ENCODE measurements at places on chromosomes 12 and 14. TPM values are rescaled to one million over a fixed set of nuclear protein-coding genes. Genes with fewer than 3 reads are reported as not detected.

GRCh38 chr14:34224221-34224620 lies 237.8 kb downstream of the SPTSSA start:
- DNase-seq: no peak

DNA sequence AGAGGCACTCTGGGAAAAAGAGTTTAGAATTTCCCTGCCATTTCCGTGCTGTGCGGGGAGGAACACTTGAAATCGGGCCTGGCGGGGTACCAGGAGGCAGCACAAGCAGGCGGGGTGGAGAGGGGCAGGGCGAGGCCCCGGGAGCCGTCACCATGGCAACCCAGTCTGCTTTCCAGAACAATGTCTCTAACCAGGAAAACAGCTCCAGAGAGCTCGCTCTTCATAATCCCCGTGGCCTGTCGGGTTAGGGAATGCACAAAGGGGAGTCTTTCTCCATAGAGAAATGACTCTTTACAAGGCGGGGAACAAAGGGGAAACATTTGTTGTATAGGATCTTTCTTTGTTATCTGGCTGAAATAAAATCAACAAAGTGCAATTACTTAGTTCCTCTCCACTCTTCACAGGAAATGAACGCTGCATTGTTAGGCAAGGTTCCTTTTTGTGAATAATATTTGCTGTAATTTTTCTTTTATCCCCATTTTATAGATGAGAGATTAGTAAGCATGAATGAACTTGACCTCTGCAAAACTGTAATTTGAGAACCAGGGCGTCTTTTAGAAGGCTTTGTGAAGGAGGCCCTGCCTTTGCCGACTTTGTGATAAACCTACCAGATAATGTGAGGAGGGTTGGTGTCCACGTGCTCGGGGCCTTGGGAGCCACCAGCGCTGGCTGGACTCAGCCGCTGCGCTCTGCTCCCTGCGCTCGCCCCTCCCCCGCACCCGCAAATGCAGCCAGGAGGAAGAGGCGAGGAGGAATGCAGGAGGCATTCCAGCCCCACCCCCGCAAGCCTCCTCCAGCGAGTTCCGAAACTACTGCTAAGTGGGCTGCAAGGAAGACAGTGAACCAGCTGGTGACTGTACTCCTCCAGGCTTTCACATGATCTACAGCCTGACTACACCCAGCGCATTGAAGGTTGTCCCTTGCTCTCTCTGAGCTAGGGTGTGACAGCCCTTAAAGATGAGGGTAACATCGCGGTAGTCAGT lies 105.2 kb upstream of the ATF7IP start:
- DNase-seq: peak; percentile 71

DNA sequence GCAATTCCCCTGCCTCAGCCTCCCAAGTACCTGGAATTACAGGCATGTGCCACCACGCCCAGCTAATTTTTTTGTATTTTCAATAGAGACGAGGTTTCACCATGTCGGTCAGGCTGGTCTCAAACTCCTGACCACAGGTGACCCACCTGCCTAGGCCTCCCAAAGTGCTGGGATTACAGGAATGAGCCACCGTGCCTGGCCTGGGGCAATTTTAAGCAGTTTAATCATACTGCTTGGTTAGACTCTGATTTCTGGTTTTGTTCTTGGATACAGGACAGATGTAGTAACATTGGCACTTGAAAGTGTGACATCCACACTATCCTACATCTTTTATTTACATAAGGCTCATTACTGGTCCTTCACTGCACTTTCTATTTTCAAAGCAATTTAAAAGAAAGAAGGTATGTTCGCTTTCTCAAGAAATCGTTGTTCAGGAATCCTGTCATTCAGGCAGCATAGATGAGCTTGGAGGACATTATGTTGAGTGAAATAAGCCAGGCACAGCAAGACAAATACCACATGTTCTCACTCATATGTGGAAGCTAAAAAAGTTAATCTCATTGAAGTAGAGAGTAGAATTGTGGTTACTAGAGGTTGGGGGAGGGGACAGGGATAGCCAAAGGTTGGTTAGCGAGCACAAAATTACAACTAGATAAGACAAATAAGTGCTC lies 4.0 kb upstream of the NUAK1 start:
- DNase-seq: no peak

DNA sequence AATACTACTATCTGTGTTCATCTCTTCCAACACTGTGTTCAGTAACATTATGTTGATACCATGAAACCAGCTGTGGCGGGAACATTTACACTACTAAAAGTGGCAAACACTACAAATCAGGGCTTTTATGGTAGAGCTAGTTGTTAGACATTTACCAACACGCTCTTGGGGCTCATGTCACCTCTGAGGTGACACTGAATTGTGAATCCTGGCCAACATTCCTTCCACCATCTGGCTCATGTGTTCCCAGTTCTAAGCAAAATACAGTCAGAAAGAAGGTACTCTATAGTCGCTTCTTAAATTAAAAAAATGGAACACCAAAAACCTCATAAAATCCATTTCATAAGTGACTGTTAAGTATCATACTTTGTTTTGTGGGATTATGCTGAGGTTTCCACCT lies 436.6 kb downstream of the FUT8 start:
- DNase-seq: no peak

- no peak for DNase-seq
Observed at GRCh38 chr12:26523708-26524150, 309.3 kb downstream of the ITPR2 start.

Gene OR6C2
- total RNA-seq: not detected

DNA sequence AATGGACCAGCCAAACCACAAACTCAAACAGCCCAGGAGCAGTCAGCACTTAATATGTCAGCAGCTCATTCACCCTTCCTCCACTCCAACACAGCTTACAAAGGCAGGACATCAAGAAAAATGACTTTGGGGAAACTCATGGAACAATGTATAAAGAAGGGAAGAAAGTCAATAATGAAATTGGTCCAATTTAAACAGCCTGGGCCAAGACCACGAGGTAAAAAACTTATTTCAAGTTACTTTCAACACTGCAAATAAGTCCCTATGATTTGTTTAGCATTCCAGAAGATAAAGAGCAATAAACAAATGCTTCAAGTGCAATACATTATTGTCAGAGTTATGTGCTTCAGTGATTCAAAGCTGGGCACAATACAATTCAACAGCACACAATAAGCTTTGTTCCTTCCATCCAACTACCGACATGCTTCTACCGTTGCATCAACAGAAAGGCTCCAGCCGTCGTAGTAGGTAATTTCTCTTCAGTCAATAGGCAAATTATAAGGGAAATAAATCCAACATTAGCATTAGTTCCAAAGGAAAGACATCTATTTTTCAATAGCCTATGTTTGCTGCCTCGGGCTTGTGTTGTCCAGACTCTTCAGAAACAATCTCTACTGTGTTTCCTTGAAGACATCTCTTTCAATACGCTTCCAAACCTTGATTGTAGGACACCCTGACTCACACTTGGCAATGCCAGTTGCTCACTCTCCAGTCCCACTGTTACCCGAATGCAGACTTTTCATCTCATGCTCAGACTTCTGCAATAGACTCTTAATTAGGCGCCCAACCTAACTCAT lies 225.7 kb downstream of the NUAK1 start:
- DNase-seq: peak; percentile 55

DNA sequence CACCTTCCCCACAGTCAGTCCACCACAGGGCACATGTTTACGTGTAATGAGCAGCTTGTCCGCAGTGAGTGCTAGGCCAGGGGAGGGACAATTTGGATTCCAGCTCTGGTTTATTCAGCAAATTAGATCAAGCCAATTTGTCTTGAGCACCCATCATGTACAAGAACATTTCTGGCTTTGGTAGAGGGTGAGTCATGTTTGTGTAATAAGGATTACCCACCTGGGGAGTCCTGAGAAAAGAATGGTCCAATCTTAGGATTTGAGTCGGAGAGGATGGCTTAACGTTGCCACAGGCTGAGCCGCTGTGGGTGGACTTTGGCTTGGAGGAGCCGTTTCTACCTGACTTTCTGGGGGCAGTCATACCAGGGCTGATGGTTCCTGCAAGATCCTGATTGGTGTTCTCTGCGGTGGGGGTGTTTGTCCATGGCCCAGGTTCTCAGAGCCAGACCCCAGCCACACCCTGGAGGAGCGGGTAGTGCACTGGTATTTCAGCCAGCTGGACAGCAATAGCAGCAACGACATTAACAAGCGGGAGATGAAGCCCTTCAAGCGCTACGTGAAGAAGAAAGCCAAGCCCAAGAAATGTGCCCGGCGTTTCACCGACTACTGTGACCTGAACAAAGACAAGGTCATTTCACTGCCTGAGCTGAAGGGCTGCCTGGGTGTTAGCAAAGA lies 143.7 kb downstream of the SMOC1 start:
- no peak for DNase-seq

Gene RASSF9
- total RNA-seq: not detected

Gene ASIC1
- total RNA-seq: 0.50 TPM

Gene SLC38A4
- total RNA-seq: 14.5 TPM

DNA sequence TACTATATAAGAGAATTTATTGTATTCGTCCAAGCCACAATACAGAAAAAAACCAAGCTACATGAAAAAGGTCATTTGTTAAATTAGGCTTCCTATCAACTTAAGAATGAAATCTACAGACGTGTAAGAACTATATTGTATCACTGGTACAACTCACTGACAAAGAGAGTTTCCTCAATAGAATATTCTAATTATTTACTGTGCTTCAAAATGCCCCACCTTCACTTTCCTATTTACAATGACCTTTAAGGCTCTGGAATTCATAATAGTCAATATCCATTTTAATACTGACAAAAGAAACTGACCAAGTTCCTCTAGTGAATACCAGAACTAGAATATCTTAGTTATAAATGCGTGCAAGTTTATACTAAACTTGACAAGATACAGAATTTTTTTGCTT lies 55.9 kb downstream of the C2CD5 start:
- DNase-seq: no peak

Gene STAT2
- total RNA-seq: 63.3 TPM

DNA sequence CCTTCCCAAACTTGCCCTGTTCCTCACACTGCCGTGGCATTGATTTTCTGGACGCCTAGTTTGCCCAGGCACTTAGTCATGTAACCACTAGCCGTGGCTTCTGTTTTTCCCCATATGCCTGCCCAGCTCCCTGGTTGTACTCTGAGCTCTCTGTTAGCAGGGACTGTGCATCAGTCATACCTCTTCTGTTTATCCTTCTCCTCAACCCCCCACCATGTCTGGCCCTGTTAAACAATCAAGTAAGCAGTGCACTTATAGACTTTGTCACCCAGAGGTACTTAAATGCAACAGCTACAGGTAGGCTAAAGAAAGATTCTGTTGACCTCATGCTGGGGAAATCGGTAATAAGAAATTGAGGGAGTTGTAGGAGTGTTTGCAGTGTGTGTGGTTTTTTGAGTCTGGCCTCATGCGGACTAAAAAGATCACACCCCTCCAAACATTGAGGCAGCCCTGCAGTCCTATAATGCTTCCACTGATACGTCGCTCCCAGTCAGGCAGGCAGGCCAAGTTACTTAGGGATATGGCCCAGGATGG lies 17.0 kb downstream of the UBE3B start:
- peak; percentile 76 for DNase-seq

Gene DPPA3
- not detected for total RNA-seq

Gene KRT2
- total RNA-seq: not detected

DNA sequence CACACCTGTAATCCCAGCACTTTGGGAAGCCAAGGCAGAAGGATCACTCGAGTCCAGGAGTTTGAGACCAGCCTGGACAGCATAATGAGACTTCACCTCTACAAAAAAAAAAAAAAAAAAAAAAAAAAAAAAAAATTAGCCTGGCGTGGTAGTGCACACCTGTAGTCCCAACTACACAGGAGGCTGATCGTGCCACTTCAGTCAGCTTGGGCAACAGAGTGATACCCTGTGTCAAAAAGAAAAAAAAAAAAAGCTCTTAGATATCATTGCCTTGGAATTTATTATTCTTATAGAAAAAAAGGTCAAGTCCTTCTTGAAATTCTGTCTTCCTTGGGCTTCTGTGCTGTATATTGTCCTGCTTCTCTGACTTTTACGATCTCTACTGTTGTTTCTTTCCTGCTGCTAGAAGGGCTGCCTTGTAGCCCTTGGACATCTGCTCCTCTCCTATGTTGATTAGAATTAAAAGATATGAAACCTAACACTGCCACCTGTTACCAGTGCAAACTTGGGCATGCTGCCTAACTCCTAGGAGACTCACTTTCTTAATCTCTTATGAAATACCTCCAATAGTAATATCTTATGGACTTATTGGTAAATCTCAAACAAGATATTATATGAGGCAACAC lies 5.7 kb downstream of the TMEM19 start:
- no peak for DNase-seq

DNA sequence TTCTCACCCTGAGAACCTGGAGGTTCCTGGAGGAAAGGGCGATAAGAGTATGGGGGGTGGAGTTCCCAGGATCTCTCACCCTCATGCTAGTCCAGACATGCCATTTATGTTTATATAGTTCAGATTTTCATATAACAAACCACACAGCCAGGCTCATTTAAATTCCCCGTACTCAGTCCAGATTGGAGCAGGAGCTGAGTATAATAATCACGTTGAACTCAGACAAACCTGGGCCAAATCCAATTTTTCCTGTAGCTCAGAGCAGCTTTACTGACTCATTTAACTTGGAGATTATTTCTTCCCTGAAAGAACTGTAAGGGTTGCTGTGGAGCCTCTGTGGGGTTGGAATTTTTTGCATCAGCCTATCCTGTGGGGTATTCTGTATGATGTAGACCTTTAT lies 660.8 kb downstream of the TMEM121 start:
- no peak for DNase-seq

- no peak for DNase-seq
Observed at GRCh38 chr12:52494100-52494499, 1.0 kb upstream of the KRT6A start.

GRCh38 chr14:64719601-64720000 lies 15.4 kb downstream of the PLEKHG3 start:
- DNase-seq: no peak

DNA sequence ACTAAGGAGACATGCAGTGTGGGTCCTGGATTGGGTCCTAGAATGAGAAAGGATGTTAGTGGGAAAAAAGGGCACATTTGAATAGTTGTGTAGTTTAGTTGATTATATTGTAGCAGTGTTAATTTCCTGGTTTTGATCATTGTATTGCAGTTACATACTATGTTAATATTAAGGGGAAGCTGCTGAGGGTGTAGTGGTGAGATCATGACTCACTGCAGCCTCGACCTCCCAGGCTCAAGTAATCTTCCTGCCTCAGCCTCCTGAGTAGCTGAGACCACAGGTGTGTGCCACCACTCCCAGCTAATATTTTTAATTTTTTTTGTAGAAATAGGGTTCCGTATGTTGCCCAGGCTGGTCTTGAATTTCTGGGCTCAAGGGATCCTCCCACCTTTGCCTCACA lies 21.7 kb downstream of the BORCS5 start:
- no peak for DNase-seq

- DNase-seq: no peak
Observed at GRCh38 chr12:19110221-19110940, 19.2 kb upstream of the PLEKHA5 start.

Gene PTPRQ
- 1.1 TPM for total RNA-seq

Gene CMKLR1
- not detected for total RNA-seq

- no peak for DNase-seq
Observed at GRCh38 chr12:121903202-121903601, 14.6 kb downstream of the PSMD9 start.

GRCh38 chr12:6230321-6231110 lies 30.3 kb downstream of the CD9 start:
- no peak for DNase-seq

Gene RNU4-1
- total RNA-seq: under 0.01 TPM

GRCh38 chr14:41805633-41806032 lies 199.0 kb downstream of the LRFN5 start:
- DNase-seq: no peak

- no peak for DNase-seq
Observed at GRCh38 chr14:68668028-68668427, 124.8 kb downstream of the ZFP36L1 start.

All from SJSA1 (cell line).